Hepatocyte (in vitro differentiated cells): ENCODE measurements at places on chromosomes 4 and X. TPM values are rescaled to one million over a fixed set of nuclear protein-coding genes. Genes with fewer than 3 reads are reported as not detected.

DNA sequence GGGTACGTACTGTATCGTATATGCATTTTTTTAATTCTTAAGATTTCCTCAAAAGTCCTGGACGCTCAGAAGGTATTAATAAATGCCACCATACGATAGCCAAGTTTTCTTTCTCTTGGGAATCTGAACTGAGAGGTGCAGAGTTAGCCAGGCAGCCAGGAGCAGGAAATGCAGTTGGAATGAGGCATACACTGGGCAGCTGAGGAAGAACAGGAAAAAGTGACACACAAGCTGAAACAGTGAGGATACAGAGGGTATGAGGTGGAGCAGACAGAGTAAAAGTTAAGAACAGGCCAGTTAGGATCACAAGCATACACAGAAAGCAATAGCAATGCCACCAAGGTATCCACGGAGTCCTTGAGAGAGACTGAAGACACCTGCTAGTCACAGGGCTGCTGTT is 13.4 kb downstream of the UFSP2 start:
- H3K27me3 ChIP-seq = no peaks in the 10 kb centered on the region
- H3K27ac ChIP-seq = no peak overlapping the region
- no peaks in the 10 kb centered on the region for H3K4me1 ChIP-seq
- no peak for DNase-seq
- H3K36me3 ChIP-seq = no peaks in the 10 kb centered on the region
- H3K4me3 ChIP-seq = no peak overlapping the region

NSUN7 gene
- 8.0 and 10.3 TPM in 2 replicates for total RNA-seq

DNA sequence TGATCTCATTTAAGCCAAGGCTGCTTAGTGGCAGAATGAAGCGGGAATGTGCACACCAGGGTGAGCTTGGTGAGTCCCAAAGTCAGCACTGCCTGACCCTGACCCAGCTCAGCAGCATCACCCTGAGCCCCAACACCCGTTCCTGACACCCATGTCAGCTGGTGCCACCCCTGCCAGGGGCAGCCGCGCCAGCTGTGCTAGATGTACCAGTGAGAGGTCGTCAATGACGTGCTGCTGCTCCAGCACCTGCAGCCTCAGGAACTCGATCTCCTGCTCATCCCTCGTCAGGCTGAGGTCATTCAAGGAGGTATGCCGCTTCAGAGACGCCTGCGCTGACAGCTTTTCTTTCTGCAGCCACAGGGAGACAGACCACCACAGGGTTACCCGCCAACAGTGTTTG is 61.7 kb upstream of the C4orf50 start:
- H3K27me3 ChIP-seq = no peaks in the 10 kb centered on the region
- H3K4me3 ChIP-seq = no peak overlapping the region
- DNase-seq = no peak
- H3K36me3 ChIP-seq = no peaks in the 10 kb centered on the region

DNA sequence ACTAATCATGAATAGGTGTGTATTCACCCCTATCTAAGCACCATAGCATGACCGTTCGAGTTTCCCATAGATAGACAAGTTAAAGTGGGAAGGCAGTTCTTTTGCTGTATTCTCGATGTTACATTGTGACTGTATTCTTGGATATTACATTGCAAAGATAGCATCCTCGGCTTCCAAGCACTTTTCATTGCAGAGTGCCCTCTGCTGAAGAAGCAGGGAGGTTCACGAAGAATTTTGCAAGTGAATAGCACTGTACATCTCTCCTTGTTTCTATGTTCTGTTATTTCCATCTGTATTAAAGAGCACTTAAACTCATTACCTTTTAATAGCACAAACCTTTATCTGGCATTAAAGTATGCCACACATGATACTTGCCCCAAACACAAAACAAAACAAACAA is 426.7 kb upstream of the ARX start:
- no peaks in the 10 kb centered on the region for H3K36me3 ChIP-seq
- peak; percentile 6 for DNase-seq
- H3K27ac ChIP-seq = no peak overlapping the region
- H3K4me3 ChIP-seq = no peak overlapping the region

DNA sequence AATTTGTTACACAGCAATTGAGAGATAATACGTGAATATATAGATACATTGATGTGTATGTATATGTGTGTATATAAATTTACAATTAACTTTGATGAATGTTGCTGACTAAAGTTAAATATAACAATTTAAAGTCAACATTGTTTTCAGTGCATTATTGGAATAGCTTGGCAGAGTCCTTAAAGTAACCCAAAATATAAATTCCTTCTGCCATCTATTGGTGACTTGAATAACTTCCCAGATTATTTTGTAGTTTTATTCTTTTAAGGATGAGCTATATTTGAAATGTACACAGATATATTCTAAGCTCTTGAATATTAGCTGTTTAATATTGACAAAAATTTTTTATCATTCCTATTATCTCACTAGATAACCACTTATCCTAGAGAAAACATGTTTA is 298.2 kb upstream of the FSTL5 start:
- H3K27me3 ChIP-seq = no peaks in the 10 kb centered on the region
- no peak for DNase-seq
- H3K4me3 ChIP-seq = no peak overlapping the region
- H3K4me1 ChIP-seq = no peaks in the 10 kb centered on the region
- H3K36me3 ChIP-seq = no peaks in the 10 kb centered on the region

DNA sequence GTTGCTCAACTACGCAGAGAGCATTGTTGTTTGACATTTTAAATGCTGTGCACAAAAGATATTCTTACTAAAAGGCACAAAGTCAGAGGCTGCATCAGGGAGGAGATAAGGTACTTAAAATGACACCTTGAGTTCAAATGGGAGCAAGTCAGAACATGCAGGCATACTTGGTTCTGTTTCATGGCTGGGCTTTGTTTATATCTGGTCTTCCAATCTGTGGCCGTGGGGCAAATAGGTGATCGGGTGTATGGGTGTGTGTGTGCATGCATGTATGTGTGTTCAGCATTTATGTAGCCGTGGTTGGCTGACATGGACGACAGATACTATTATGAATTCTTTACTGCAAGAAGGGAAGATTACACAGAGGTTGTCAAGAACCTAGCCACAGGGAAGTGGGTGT is 106.1 kb downstream of the RASL11B start:
- no peaks in the 10 kb centered on the region for H3K36me3 ChIP-seq
- no peaks in the 10 kb centered on the region for H3K4me1 ChIP-seq
- DNase-seq = no peak
- no peaks in the 10 kb centered on the region for H3K27me3 ChIP-seq
- no peak overlapping the region for H3K27ac ChIP-seq
